ENCODE measurements at places on chromosomes 1 and 21.

DNA sequence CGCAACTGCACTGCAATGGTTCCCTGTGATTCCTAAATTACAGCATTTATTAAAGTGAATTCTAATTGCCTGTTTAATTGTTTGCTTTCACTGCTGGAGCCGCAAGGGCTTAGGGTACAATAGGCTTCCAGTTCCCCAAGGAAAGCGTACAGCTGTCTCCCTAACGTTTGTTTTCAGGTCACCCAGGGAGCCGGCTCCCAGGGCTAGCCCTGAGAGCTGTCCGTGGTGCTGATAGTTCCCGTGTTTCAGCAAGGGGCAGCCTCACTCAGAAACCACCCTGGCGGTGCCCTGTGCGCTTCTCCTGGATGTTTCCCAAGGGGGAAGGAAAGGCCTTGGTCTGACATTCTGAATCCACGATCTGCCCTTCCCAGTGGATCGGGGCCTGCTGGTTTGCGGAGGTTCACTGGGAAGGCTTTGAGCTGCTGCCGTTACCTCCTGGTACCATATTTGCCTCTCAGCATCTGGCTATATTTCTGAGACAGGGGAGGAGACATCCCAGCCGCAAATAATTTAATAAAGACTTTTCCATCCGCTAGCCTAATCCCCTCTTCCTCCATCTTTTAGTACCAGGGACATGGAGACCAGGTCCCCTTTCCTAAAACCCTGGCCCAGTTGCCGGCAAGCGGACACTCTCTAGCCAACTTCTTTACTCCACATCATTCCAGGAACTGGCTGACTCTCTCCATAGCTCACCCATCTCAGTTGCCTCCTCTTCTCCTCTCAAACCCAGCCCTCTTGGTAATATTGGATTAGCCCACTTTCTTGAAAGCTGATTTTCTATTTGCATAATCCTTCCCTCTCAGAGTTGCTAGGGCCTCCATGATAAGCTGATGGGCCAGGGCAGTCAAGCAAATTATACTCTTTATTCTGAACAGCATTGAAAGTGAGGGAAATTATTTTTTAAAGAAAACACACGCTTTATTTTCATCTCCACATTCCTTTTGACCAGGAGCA is 149.0 kb downstream of the IGSF21 start:
- no peak for DNase-seq

GRCh38 chr1:205701891-205702290 is 21.6 kb upstream of the SLC45A3 start:
- no peak for DNase-seq

GRCh38 chr1:185661971-185662370 is 72.2 kb upstream of the HMCN1 start:
- no peak for DNase-seq

DNA sequence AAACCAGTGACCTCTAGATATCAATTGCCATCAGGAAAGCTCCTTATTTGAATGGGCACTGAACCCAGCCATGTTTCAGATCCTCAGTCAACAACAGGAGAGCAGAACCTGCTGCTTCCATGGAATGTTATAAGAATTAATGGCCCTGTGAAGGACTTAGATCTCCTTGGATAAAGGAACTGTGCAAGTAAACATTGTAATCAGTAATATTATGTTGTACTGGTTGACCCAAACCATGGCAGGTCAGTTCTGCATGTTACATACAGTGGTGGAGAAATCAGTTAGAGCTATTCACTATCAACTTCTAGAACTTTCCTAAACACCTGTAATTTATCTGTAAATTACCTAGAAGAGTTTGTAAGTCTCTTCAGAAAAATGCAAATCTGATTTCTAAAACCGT is 11.2 kb upstream of the CLDN8 start:
- DNase-seq: no peak

GRCh38 chr1:84735483-84735882 is 45.2 kb upstream of the SSX2IP start:
- no peak for DNase-seq

DNA sequence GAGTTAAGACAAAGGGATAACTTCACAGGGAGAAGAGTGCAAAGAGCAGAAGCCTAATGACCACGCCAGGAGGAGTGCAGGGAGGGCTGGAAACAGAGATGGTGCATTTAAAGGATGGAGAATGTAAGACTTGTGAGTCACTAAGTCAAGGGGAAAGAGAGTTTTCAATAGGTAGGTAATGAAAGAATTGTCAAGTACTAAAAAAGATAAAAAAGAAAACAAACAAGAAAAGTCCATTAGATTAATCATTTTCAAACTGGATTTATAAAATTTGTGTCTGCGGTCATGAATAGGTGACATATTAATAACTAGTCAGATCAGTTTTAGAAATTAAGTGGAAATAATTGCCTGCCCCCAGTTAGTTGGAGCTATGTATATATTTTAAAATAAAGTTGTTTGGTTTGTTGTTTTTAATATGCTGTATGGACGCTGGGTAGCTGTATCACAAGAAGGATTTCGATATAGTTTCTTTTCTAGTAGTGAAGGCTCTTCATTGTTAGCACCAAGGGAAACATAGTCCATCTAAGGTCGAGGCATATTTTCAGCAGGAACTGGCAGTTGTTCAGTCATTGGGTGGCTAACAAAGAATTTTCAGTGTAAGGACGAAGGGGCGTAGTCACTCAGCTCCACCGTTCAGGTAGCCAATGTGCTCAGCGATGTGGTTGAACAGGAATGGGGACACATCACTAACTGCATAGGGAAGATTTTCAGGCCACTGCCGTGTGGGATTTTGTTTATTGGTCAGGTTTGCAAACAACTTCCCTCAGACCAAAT is 203.0 kb downstream of the TGFB2 start:
- DNase-seq: no peak

GRCh38 chr21:17901458-17902079 is 82.4 kb upstream of the C21orf91 start:
- DNase-seq: no peak

GRCh38 chr21:39050841-39051587 is 132.2 kb downstream of the PSMG1 start:
- DNase-seq: no peak

- DNase-seq: no peak
Measured at GRCh38 chr1:55257958-55258357, 42.8 kb upstream of the USP24 start.

All from SK-N-SH (cell line).